Mammary epithelial cell (primary cell): ENCODE measurements at places on chromosomes 6 and 20. TPM values are rescaled to one million over a fixed set of nuclear protein-coding genes. Genes with fewer than 3 reads are reported as not detected.

MATN4 gene
- 0.06 TPM for polyA plus RNA-seq

CD40 gene
- 14.9 TPM for polyA plus RNA-seq

PDE7B gene
- polyA plus RNA-seq: not detected

CTAGE9 gene
- not detected for polyA plus RNA-seq

COQ3 gene
- polyA plus RNA-seq: 10.6 TPM

REM1 gene
- polyA plus RNA-seq: not detected

ZC3H12D gene
- 0.01 TPM for polyA plus RNA-seq

RBPJL gene
- not detected for polyA plus RNA-seq

DYNLRB1 gene
- polyA plus RNA-seq: 230 TPM

SIRPB1 gene
- 2.1 TPM for polyA plus RNA-seq

PRELID3B gene
- 49.5 TPM for polyA plus RNA-seq

FAM209A gene
- not detected for polyA plus RNA-seq

GDAP1L1 gene
- polyA plus RNA-seq: not detected

MUC21 gene
- polyA plus RNA-seq: not detected

CRISP3 gene
- not detected for polyA plus RNA-seq

IL20RA gene
- polyA plus RNA-seq: 0.01 TPM

KIAA0408 gene
- polyA plus RNA-seq: not detected

SNX21 gene
- polyA plus RNA-seq: 9.5 TPM

RUNX2 gene
- polyA plus RNA-seq: 0.93 TPM

PPP1R18 gene
- 89.4 TPM for polyA plus RNA-seq

IMPG1 gene
- not detected for polyA plus RNA-seq

CLPSL1 gene
- polyA plus RNA-seq: not detected
